ENCODE measurements at places on chromosomes 6 and 20. TPM values are rescaled to one million over a fixed set of nuclear protein-coding genes. Genes with fewer than 3 reads are reported as not detected.

- no peaks in the 10 kb centered on the region for H3K36me3 ChIP-seq
- no peaks in the 10 kb centered on the region for H3K27me3 ChIP-seq
- H3K4me3 ChIP-seq = no peak overlapping the region
- H3K4me1 ChIP-seq = no peaks in the 10 kb centered on the region
- no peak for DNase-seq
Measured at GRCh38 chr6:112910256-112910655, 563.1 kb downstream of the RFPL4B start.

GRCh38 chr6:42453031-42453653, 1.4 kb upstream of the TRERF1 start:
- H3K27me3 ChIP-seq = peaks cover 10% of the 10 kb centered on the region
- peak; percentile 81 for DNase-seq
- H3K4me3 ChIP-seq = peak overlapping the region; percentile 94
- peaks cover 33% of the 10 kb centered on the region for H3K4me1 ChIP-seq

PREP gene
- total RNA-seq = 46.4 TPM

TMEM244 gene
- total RNA-seq = not detected

DNA sequence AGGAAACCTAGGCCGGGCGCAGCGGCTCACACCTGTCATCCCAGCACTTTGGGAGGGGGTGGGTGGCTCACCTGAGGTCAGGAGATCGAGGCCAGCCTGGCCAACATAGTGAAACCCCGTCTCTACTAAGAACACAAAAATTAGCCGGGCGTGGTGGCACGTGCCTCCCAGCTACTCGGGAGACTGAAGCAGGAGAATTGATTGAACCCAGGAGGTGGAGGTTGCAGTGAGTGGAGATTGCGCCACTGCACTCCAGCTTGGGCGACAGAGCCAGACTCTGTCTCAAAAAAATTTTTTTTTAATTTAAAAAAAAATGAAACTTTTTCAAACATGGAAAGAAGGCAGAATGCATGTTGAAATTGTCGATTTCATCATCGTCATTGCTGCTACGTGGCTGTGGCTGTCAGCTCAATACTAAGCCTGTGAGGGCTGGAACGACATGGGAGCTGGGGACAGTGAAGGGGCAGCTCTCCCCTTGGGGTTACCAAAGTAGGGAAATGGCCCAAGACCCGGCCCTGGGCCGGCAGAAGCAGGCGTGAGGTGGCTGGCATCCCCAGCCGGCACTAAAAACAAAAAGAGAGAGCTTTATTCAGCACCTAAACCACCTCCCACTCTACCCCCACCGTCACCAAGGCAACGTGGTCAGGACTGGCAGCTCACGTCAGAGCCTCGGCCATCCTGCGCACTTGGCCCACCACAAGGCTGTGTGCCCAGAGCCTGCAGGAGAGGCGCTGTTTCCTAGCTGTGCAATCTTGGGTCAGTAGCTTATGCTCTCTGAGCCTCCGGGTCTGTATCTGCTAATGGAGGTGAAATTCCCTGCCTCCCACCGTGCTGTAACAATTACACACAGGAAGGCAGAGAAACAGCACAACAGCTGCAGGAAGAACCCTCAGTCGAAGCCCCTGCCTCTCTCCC, 30.8 kb downstream of the AGPAT4 start:
- H3K4me1 ChIP-seq = peaks cover 10% of the 10 kb centered on the region
- H3K27me3 ChIP-seq = no peaks in the 10 kb centered on the region
- peaks cover 5% of the 10 kb centered on the region for H3K36me3 ChIP-seq
- H3K27ac ChIP-seq = no peak overlapping the region
- peak; percentile 42 for DNase-seq
- no peak overlapping the region for H3K4me3 ChIP-seq

- peaks cover 5% of the 10 kb centered on the region for H3K36me3 ChIP-seq
- H3K27me3 ChIP-seq = no peaks in the 10 kb centered on the region
- no peak for DNase-seq
- H3K4me3 ChIP-seq = no peak overlapping the region
- H3K27ac ChIP-seq = no peak overlapping the region
Measured at GRCh38 chr6:170388113-170388512, 81.6 kb downstream of the FAM120B start.

TNF gene
- 114 TPM for total RNA-seq

DNA sequence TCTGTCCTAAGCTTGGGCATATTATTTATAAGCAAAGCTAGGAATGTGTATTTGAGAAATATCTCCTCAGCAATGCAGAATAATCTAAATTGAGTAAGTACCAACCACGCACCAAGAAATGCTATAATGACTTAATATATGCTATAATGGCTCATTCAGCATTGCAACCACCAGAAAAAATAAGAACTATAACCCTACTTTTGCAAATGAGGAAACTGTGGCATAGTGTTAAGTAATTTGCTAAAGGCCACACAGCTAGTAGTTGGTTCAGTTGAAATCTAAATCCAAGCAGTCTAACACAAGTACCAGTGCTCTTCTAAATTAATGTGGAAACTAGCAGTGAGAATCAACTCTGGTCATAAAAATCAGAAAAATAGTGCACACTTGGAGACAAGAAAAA, 35.7 kb downstream of the HBS1L start:
- H3K36me3 ChIP-seq = peaks cover 29% of the 10 kb centered on the region
- peak overlapping the region; percentile 42 for H3K27ac ChIP-seq
- no peaks in the 10 kb centered on the region for H3K27me3 ChIP-seq
- peaks cover 69% of the 10 kb centered on the region for H3K4me1 ChIP-seq
- H3K4me3 ChIP-seq = no peak overlapping the region

- H3K4me1 ChIP-seq = peaks cover 40% of the 10 kb centered on the region
- H3K4me3 ChIP-seq = no peak overlapping the region
- no peaks in the 10 kb centered on the region for H3K27me3 ChIP-seq
Measured at GRCh38 chr6:42280966-42281533, 63.4 kb upstream of the MRPS10 start.

EGFL8 gene
- 12.8 TPM for total RNA-seq

DLK2 gene
- 0.93 TPM for total RNA-seq

GRCh38 chr6:124470803-124471202, 491.4 kb upstream of the RNF217 start:
- H3K4me3 ChIP-seq = no peak overlapping the region
- H3K36me3 ChIP-seq = no peaks in the 10 kb centered on the region
- DNase-seq = no peak
- no peak overlapping the region for H3K27ac ChIP-seq
- no peaks in the 10 kb centered on the region for H3K27me3 ChIP-seq

DNA sequence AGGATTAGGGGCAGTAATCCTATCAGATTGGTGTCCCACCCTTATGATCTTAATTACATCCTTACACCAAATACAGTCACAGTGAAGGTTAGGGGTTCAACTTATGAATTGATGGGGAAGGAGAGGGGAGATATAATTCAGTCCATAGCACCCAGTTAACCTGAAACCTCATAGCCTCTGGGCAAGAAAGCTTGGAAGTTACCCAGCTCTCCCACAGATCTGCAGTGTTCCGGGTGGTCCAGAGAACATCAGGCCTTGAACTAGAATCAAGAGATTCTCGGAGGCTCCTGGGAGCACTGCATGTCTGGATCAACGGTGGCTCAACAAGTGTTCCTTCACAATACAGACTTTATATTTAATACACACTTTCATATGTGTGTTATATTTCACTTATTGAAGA, 392.6 kb upstream of the MARCKS start:
- H3K36me3 ChIP-seq = no peaks in the 10 kb centered on the region
- H3K27ac ChIP-seq = no peak overlapping the region
- H3K4me3 ChIP-seq = no peak overlapping the region
- no peak for DNase-seq
- no peaks in the 10 kb centered on the region for H3K27me3 ChIP-seq

- H3K4me3 ChIP-seq = no peak overlapping the region
- peaks cover 9% of the 10 kb centered on the region for H3K4me1 ChIP-seq
- H3K27me3 ChIP-seq = peaks cover 30% of the 10 kb centered on the region
- DNase-seq = no peak
- H3K27ac ChIP-seq = no peak overlapping the region
Measured at GRCh38 chr20:37407573-37408002, 61.6 kb downstream of the SRC start.

DDO gene
- total RNA-seq = not detected

GRCh38 chr6:15818044-15818443, 155.2 kb upstream of the DTNBP1 start:
- H3K27me3 ChIP-seq = peaks cover 20% of the 10 kb centered on the region
- no peaks in the 10 kb centered on the region for H3K4me1 ChIP-seq
- DNase-seq = no peak
- no peak overlapping the region for H3K27ac ChIP-seq
- no peaks in the 10 kb centered on the region for H3K36me3 ChIP-seq

PTCRA gene
- not detected for total RNA-seq

DNA sequence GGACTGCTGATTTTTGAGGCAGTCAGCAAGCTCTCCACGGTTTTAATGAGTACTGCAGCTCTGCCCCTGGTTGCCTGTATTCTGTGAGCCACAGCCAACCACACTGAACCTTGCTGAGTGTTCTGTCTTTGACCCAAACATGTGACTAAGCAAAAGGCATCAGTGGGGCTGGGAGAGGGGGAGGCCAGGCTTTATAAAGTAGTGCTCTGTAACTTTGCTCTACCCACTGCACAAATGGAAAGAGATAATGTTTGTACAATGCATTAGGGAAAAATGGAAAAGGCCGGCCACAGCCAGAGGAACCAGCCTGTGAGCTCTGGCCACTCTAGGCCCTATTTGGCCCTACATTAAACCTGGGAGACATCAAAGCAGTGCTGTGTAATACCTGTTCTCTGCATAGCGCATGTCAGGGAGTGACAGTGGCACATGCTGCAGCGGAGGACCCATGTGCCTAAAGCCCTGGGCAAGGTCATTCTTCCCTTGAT, 22.0 kb downstream of the KLHL31 start:
- DNase-seq = no peak
- no peak overlapping the region for H3K4me3 ChIP-seq
- no peak overlapping the region for H3K27ac ChIP-seq
- H3K4me1 ChIP-seq = peaks cover 18% of the 10 kb centered on the region

- peak; percentile 56 for DNase-seq
- H3K27me3 ChIP-seq = peaks cover 47% of the 10 kb centered on the region
- H3K4me1 ChIP-seq = peaks cover 6% of the 10 kb centered on the region
- no peaks in the 10 kb centered on the region for H3K36me3 ChIP-seq
- H3K4me3 ChIP-seq = peak overlapping the region; percentile 57
- no peak overlapping the region for H3K27ac ChIP-seq
Measured at GRCh38 chr6:104940893-104941728, 15.8 kb upstream of the LIN28B start.

- H3K36me3 ChIP-seq = no peaks in the 10 kb centered on the region
- no peak overlapping the region for H3K27ac ChIP-seq
- no peak for DNase-seq
Measured at GRCh38 chr6:71258078-71258866, 30.3 kb upstream of the OGFRL1 start.

PM20D2 gene
- total RNA-seq = 28.1 TPM

DNA sequence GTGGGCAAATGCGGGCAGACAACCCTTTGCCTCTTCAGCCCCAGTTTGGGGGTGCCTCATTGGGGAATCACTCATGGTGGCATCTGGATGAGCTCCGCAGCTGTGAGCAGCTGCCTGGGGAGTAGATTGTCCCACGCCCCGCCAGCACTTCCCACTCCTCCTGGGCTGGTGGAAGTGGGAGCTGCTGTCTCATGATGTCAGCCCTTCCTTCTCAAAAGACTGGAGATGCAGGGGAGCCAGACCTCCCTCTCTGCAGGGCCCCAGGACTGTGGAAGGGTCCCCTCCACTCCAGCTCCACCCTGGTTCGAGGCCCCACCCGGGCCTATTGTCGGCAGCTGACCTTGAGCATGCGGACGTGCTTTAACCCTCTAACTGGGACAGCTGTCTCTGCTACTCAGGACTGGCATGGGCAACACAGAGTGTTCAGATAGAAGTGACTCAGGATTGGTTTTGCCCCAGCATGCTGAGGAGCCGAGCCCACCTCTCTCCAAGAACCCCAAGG, 2.0 kb downstream of the UNC93A start:
- no peak overlapping the region for H3K4me3 ChIP-seq
- no peaks in the 10 kb centered on the region for H3K36me3 ChIP-seq
- no peaks in the 10 kb centered on the region for H3K4me1 ChIP-seq
- no peak for DNase-seq
- peaks cover 9% of the 10 kb centered on the region for H3K27me3 ChIP-seq

DNA sequence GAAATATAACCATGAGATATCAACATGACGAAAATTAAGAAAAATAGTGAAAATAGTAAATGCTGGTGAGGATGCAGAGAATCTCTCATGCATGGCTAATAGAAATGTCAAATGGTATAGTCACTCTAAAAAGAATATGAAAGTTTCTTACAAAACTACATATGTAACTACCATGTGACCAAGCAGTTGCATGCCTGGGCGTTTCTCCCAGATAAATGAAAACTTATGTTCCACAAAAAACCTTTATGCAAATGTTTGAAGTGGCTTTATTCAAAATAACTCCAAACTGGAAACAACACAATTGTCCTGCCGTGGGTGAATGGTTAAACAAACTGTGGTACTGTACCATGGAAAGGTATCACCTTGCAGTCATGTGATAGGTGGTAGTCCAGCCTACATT, 112.4 kb downstream of the HDGFL1 start:
- no peak overlapping the region for H3K27ac ChIP-seq
- H3K4me3 ChIP-seq = no peak overlapping the region
- no peak for DNase-seq
- H3K27me3 ChIP-seq = no peaks in the 10 kb centered on the region
- no peaks in the 10 kb centered on the region for H3K36me3 ChIP-seq

- no peaks in the 10 kb centered on the region for H3K4me1 ChIP-seq
- H3K36me3 ChIP-seq = no peaks in the 10 kb centered on the region
- no peak overlapping the region for H3K4me3 ChIP-seq
- H3K27ac ChIP-seq = no peak overlapping the region
Measured at GRCh38 chr6:64217721-64218620, 582.4 kb downstream of the PHF3 start.

FAM110A gene
- 21.3 TPM for total RNA-seq

CTAGE9 gene
- not detected for total RNA-seq

DNA sequence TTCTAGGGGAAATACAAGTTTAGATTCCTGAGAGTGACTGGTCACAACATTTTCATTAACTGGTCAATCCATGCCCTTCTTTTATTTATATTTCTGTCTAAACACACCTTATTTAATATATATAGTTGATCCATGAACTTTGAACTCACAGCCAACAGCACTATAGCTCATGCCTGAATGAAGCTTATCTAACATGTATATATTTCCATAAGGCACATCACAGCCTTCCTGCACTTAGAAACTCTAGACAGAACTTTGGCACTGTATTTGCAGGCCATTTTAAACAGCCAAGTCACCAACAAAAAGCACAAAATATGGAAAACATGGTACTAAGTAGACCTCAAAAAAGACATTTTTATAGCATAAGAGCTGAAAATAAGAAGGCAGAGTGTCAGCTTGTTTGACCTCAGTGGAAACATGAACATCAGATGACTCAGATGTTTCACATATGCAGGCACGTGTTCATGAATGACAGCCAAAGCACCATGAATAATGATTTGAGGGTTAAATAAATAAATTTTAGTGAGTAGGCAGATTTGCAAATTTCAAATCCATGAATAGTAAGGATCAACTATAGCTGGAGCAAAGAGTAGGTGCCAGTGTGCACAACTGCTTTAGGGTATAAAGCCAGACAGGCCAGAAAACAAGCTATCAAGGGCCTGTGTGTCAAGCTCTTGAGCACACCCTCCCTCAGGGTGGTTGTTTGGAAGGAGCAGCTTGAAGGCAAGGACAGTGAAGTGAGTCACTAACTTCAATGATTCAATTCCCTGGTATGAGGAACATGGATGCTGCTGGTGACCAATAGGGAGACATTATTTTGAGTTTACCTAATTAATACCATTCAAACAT, 88.9 kb upstream of the NT5E start:
- peaks cover 18% of the 10 kb centered on the region for H3K4me1 ChIP-seq
- H3K4me3 ChIP-seq = no peak overlapping the region
- no peaks in the 10 kb centered on the region for H3K27me3 ChIP-seq
- H3K27ac ChIP-seq = peak overlapping the region; percentile 20

KCNK16 gene
- not detected for total RNA-seq

FOXF2 gene
- total RNA-seq = not detected

GRCh38 chr20:35106827-35107380, 14.3 kb upstream of the TRPC4AP start:
- H3K27me3 ChIP-seq = no peaks in the 10 kb centered on the region
- no peak overlapping the region for H3K4me3 ChIP-seq
- H3K27ac ChIP-seq = no peak overlapping the region
- no peak for DNase-seq
- H3K4me1 ChIP-seq = no peaks in the 10 kb centered on the region

Data from activated naive CD8-positive, alpha-beta T cell treated with anti-CD3 and anti-CD28 coated beads for 36 hours (primary cell).